ENCODE measurements at places on chromosomes 16 and 17.

GRCh38 chr17:48613862-48614694 is 1.0 kb downstream of the HOXB8 start:
- peak; percentile 46 for DNase-seq

DNA sequence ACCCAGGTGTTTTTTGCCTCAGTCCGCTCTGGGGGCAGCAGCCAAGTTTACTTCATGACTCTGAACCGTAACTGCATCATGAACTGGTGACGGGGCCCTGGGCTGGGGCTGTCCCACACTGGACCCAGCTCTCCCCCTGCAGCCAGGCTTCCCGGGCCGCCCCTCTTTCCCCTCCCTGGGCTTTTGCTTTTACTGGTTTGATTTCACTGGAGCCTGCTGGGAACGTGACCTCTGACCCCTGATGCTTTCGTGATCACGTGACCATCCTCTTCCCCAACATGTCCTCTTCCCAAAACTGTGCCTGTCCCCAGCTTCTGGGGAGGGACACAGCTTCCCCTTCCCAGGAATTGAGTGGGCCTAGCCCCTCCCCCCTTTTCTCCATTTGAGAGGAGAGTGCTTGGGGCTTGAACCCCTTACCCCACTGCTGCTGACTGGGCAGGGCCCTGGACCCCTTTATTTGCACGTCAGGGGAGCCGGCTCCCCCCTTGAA is 2.1 kb upstream of the C17orf107 start:
- DNase-seq: no peak

- no peak for DNase-seq
These were observed 185.3 kb downstream of the AATF start for GRCh38 chr17:37134050-37134449.

GRCh38 chr16:49354991-49355390 is 18.6 kb upstream of the C16orf78 start:
- DNase-seq: no peak

DNA sequence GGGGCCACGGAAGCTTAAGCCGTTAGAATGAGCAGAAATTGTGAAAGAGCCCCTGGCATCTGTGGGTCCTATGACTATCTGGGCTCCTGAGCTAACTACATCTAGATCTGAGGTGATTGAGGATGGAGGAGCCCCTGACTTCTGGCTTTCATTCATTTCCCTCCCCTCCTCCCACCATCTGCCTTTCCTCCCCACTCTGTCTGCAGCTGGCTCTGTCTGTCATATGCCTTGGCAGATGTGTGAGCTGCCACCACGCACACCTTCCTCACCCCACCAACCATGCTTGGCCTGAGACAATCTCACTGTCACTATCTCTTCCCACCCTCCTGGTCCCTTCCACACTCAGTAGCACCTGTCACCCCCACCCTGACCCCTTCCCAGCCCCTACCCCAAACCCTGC is 5.1 kb downstream of the CD300E start:
- no peak for DNase-seq

GRCh38 chr16:84245956-84246678 is 6.3 kb upstream of the KCNG4 start:
- DNase-seq: no peak

- DNase-seq: peak; percentile 94
These were observed 26.5 kb upstream of the LASP1NB start for GRCh38 chr17:38898812-38899348.

GRCh38 chr17:2068519-2069051 is 13.7 kb downstream of the HIC1 start:
- peak; percentile 71 for DNase-seq

GRCh38 chr17:66432411-66432957 is 130.1 kb downstream of the PRKCA start:
- DNase-seq: no peak

- DNase-seq: peak; percentile 87
These were observed 32.5 kb downstream of the ABCC12 start for GRCh38 chr16:48123104-48123788.

DNA sequence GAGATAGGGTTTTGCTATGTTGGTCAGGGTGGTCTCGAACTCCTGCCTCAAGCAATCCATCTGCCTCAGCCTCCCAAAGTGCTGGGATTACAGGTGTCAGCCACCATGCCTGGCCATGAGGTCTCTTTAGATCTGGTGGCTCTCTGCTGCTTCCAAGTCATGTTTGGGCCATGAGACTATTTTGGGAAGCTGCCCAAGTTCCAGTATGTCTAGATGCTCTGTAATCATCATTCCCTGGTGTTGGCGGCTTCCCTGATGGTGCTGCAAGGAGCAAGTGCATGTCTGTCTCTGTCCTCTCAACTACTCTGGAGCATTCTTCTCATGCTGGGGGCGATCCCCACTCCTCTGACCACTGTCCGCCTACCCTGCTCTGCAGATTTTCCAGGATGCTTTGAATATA is 6.4 kb upstream of the ODF4 start:
- DNase-seq: no peak

GRCh38 chr17:50590946-50591737 is 30.6 kb downstream of the CACNA1G start:
- no peak for DNase-seq

DNA sequence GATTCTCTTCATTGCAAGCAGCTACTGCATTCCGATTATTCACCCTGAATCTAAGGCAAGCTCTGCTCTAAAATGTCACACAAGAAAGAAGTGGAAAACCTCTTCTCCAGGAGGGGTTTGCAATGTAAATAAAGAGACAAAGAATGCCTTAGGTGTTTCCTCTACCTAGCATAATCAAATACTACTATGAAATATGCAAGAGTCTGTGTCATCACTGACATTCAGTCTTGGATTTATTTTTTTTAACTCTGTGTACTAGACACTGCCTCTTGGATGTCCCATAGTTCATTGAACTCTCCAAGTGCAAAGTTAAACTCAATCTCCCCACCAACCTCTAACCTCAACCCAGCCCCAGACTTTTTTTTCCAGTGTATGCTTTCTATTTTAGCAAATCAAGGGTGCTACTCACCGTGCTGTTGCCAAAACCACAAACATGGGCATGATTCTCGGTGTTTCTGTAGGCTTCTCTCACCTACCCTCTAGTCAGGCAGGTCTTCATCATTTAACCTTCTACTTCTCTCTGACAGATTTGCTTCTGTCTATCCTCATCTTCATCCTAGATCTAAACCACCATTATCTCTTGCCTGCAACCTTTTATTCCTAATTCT is 329.1 kb downstream of the CDH13 start:
- DNase-seq: no peak

- no peak for DNase-seq
These were observed 52.8 kb upstream of the C17orf78 start for GRCh38 chr17:37322826-37323561.

DNA sequence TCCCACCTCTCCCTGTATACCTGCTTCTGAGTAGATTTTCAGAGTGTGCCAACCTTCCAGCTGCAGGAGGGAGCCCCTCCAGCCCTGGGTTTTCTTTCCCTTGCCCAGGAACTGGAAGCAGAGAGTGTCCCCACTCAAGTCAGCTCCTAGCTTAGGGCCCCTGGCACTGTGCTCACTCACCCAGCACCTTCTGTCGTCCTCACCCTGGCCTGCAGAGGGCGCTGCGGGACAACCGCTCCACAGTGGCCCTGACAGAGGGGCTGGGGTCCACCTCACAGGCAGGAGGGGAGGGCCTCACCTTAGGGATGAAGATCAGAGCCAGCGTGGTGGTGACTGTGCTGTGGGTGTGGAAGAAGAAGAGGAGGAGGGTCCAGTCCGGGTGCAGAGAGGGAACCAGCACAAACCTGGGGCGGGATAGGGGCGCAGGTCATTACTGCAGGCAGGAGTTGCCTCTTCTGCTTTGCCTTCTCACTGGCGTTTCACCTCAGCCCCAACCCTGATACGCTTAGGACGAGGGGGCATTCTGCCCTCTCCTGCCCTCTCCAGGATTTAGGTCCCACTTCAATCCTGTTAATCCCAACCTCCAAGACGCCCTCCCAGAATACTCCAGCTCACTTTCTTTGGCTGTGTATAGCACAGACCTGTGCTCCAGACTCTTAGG is 10.0 kb downstream of the GPR179 start:
- DNase-seq: peak; percentile 72

GRCh38 chr17:65697661-65698060 is 136.2 kb upstream of the AXIN2 start:
- no peak for DNase-seq

DNA sequence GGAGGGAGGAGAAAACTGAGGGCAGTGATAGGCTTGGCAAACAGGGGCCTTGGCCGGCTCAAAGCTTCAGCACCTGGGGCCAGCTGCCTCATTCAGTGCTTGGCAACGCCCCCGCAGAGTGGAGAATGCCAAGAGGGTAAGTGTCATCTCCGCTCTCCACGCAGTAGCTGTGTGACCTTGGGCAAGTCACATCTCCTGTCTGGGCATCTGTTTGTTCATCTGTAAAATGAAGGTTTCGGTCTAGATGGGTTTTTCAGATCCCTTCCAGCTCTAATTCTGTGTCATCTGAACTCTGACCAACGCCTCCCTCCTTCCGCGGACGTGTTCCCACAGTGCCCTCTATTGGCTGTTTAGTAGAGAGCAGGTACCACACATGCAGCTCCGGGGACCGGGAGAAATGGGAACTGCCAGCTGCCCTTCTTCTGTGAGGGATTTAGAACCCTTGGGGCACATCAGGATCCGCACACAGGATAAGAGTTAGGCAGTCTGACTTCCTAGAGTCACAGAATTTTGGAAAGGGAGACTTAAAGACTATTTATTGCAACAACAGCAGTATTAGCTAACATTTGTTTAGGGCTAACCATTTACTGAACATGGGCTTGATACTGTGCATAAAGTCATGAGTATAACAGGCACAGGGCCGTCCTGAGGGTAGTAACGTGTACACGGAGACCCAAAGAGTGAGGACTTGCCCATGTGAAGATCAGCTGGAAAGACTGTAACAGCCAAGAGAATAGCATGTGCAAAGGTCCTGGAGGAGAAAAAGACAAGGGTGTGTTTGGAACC is 26.8 kb downstream of the GP2 start:
- peak; percentile 52 for DNase-seq

DNA sequence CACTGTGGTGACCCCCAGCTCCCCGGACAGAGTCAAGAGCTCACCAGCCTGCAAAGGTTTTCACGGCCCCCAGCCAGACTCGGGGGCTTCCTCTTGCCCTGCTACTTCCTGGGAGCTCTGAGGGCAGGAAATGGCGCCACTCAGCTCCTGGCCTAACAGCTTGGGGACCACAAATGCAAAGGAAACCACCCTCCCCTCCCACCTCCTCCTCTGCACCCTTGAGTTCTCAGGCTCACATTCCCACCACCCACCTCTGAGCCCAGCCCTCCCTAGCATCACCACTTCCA is 375 bp upstream of the SPN start:
- DNase-seq: peak; percentile 72

DNA sequence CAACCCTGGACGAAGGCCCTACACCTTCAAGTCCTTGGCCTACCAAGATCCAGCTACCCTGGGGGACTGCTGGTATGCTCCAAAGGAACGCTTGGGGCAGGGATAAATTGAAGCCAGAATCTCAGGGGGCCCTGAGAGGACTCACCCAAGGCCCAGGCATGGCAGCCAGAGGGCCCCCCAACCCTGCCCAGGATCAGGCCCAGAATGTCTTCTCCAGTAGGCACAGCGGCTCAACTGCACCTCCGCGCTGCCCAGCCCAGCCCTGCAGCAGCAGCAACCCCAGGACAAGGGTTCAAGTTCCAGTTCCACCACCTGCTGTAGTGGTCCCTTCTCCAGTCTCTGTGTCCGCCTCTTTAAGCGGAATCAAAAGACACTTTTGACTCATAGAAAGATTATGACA is 2.2 kb downstream of the TFAP4 start:
- no peak for DNase-seq

DNA sequence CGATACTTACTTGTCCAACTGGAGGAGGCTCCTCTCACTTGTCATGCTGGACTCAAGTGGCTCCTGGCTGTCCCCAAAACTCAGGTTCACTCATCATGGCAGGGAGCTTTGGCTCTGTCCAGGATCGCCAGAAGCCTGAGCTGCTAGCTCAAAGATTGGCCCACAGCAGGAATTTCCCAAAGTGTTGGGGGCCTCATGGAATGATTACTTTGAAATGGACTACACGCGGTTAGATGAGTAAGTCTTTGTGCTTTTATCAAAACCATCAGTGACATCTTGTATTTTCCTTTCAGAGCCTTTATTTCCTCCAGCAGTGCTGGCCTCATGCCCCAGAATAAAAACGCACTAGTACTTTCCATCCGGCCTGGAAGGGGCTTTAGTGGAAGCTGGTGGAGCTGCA is 29.2 kb upstream of the PHB1 start:
- no peak for DNase-seq

DNA sequence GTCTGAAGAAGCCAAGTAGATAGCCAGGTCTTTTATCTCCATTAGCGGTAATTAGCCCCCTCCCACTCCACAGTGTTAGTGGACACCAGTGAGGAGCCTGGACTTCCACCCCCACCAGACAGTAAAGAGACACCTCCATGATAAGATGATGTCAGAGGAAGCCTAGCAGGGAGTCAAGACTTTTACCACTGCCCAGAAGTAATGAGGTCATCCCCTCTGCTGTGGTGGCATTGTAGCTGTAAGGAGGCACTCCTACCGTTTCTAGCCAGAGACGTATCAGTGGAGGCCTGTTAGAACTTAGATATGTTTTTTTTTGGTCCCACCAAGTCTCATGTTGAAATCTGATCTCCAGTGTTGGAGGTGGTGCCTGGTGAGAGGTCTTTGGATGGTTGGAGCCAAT is 38.1 kb downstream of the PIK3R5 start:
- no peak for DNase-seq

DNA sequence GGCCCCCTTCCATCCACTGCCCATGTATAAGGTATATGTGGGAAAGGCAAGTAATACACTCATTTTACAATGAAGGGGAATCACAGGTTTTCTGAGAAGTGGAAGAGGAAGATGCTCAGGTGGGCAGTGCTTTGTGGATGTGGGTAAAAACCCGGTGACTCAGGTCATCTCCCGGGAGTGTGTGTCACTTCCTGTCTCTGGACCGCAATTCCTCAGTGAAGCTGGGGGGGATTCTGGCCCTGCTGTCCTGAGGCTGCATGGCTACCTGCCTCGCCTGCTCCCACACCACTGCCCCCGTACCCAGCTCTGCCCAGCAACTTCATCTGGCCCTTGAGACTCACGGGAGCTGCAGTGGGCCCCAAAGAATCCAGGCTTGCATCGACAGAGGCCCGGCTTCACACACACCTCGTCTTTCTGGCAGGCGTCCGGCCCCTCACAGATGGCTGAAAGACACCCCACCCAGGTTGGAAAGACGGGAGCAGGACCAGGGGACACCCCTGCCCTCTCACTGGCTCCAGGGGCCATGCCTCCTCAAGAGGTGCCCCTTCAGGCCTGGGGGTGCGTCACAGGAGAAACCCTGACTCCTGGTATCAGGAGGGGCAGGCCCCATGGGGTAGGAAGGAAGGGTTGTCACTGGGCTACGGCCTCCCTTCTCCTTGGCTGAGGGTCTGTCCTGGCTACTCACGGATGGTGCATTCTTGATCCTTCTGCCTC is 882 bp downstream of the SCARF1 start:
- peak; percentile 78 for DNase-seq

- DNase-seq: no peak
These were observed 27.7 kb upstream of the RASD1 start for GRCh38 chr17:17523731-17524490.
